ENCODE measurements at places on chromosomes 4 and X.

DNA sequence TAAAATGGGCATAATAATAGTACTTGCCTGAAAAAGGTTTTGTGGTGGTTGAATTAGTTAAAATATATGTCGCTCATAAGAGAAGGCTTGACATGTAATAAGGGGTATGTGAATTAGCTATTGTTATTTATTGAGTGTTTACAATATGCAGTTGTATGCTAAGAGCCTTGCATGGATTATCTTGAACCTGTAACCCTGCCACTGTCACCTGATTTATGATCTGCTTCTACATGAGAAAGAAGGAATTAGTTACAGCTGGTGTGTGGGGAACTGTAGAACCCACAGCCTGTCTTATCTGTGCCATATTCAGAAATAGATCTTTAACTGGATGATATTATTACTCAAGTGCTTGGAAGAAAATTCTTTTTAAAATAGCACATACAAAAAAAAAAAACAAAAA is 227.7 kb downstream of the LDB2 start:
- DNase-seq, result no peak

DNA sequence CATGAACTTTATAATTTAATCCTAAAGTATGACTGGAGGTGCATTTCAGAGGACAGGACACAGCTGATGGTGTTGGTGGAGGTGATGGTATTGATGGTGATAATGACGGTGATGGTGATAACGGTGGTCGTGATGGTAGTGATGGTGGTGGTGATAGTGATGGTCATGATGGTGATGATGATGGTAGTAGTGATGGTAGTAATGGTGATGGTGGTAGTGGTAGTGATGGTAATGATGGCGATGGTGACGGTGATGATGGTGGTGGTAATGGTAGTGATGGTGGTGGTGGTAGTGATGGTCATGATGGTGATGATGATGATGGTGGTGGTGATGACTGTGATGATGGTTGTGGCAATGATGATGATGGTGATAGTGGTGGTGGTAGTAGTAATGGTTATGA is 40.4 kb downstream of the SLC2A9 start:
- no peak for DNase-seq

DNA sequence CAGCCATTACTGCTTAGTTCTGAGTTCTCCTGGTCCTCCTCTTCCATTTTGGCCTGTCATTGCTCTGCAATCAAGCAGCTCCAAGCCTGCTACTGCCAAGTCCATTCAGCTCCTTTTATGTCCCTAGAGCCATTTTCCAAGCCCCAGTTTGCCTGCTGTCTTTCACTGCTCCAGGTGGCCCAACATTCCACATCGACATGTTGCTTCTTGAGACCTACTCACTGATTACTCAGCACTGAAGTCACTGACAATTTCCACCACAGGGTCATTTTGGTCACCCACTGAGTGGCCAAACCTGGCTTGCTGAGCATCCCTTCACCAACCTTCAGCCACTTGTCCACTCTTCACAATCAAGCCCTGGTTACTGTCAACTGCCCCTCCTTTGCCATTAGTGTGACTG is 27.2 kb downstream of the LRIT3 start:
- DNase-seq, result no peak

GRCh38 chr4:113701169-113701568 is 60.4 kb downstream of the CAMK2D start:
- DNase-seq, result no peak

DNA sequence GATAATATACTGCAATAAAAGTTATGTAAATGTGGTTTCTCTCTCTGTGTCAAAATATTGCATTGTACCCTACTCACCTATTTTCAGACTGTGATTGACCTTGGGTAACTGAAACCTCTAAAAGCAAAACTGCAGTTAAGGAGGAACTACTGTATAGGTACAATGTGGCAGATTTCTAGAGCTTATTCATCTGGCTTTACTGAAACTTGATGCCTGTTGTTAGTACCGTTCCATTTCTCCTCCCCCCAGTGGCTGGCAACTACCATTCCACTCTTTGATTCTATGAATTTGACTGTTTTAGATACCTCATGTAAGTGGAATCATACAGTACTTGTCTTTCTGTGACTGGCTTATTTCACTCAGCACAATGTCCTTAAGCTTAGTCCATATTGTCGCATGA is 61.9 kb downstream of the HOPX start:
- DNase-seq, result peak; percentile 23

All from hematopoietic multipotent progenitor cell (in vitro differentiated cells).